Tibial nerve (tissue), 4 donors: ENCODE measurements at places on chromosomes 7 and 10. TPM values are rescaled to one million over a fixed set of nuclear protein-coding genes. Genes with fewer than 3 reads are reported as not detected.

DNA sequence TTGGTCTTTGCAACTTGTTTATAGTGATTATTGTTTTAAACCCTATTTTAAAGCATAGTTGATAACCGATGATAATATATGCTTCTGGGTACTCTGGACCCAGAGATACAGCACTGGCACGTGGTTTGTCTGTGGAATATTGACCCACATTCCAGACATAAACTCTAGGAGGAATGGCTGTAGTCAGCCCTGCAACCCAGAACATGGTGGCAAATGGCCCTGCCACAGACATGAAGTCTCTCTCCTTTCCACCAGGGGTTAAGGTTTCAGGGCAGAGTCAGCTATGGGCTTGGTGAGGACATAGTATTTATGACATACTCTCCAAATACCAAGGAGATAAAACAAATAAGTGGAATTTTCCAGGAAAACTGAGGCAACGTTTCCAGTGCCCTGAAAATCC, 83.6 kb downstream of the NAMPT start:
- no peak for DNase-seq

TMEM176A gene
- total RNA-seq: 35.4 TPM

AHR gene
- total RNA-seq: 188 TPM

RHOBTB1 gene
- total RNA-seq: 28.2 TPM

SFTPA2 gene
- not detected for total RNA-seq

DNA sequence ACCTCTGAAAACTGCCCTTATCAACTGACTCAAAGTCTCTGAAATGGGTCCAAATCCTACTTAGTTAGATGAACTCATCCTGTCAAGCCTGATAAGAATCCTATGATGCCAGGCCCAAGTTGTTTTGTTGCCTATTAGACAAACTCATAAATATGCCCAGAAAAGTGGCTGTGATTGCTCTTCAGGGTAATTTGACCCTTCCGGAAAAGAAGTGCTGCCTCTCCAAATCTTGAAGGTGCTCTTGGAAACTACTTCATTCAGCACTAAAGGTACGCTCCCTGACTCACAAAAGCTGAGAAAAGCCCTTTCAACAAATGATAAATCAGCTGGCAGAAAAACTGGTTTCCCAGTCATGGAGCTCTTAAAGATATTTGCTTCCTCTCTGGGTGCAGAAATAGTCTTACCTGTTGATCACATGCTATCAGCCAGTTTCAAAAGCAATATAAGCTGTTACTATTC, 6.7 kb downstream of the IFIT5 start:
- DNase-seq: no peak
